ENCODE measurements at places on chromosomes 2 and 18.
A peak's percentile ranks its signal among the peaks of the same experiment; 100 is the strongest.

GRCh38 chr18:74498712-74499627, 2.8 kb downstream of the CNDP2 start:
- DNase-seq, result peak; percentile 58

DNA sequence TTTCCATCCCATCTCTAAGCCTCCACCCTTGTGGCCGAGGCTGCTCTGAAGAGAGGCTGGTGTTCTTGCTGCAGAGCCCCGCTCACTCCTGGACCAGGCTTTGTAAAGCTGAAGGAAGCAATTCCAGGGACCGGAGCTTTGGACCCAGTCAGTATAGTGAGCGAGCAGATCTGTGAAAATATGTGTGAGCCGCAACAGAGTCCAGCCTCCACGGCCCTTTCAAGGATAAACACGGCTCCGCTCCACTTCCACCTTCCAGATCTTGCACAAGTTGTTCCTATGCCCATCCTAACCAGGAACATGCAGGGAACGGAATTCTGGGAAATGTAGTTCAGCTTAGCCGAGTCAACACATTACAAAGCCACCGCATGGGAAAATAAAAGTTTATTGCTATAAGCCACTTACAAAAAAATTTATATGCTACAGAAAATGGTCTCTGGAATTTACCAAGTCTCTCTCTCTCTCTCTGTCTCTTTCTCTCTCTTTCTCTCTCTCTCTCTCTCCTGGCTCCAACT, 151.7 kb upstream of the ZNF521 start:
- no peak for DNase-seq

DNA sequence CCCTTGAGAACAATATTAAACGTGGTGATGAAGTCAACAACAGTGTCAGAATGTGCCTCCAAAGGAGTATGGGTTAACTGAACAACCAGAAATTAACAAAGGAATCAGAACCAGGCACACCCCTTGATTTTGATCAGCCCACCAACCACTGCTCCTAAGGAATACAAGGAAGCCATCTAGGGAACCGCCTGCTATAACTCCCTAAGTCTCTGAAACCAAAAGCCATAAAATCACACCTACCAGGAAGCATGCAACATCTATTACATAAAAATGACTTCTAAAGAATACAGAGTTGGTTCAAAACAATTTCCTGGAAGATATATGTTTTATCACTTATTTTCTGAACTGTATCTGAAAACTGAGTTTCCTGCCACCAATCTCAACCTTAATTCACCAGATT, 360.0 kb downstream of the EPHA4 start:
- DNase-seq, result no peak

DNA sequence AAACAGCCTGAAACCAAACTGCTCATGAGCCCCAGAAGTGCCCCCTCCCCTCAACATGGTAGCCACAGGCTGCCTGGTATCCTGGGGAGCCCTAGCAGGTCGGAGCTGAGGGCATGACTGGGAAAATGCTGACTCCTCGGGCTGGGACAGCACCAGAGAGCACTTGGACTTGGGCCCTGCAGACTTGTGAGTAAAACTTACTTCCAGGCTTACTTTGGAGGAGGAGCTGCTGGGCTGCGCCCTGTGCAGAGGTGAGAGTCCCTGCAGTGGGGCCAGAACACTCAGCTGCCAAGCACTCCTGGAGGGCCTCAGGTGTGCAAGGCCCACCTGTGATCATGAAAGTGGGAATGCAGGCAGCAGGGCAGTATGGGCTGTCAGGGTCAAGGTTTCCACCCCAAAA, 119.4 kb downstream of the SEPTIN10 start:
- DNase-seq, result no peak

DNA sequence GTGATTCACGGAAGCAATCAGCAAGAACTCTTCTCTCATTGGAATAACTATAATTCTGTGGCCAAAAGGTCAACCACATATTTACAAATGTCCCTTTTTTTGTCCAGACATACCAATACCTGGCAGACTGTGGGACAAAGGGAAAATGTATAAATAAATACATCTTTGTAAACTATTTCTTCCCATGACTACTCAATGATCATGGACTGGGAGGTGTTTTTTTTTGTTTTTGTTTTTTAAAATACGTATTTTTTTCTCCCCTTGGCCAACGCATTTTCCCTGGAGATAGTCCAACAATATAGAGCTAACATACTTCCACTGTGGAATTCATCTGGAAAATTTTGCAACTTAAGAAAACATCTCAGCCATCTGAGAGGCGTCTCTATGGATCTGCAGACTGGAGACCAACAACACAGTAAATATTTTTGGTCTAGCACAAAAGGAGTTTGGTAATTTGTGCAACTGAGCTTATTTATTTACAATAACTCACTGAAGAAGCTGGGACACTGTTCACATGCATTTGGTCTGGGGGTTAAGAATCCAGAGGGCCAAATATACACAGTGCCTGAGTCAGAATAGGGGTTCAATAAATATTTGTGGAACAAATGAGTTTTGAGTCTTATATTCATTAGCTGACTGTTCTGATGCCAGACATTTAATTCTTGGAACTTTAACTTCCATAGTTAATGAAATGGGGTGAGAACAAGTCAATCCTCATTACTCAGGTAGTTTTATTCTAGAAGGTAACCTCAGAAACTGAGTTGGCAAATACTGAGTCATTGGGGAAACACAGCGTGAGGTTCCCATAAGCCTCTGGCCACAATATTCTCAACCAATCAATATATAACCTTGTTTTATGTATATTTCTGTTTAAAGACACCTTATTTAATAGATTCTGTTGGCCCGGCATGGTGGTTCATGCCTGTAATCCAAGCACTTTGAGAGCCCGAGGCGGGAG, 36.2 kb downstream of the CCBE1 start:
- DNase-seq, result no peak

DNA sequence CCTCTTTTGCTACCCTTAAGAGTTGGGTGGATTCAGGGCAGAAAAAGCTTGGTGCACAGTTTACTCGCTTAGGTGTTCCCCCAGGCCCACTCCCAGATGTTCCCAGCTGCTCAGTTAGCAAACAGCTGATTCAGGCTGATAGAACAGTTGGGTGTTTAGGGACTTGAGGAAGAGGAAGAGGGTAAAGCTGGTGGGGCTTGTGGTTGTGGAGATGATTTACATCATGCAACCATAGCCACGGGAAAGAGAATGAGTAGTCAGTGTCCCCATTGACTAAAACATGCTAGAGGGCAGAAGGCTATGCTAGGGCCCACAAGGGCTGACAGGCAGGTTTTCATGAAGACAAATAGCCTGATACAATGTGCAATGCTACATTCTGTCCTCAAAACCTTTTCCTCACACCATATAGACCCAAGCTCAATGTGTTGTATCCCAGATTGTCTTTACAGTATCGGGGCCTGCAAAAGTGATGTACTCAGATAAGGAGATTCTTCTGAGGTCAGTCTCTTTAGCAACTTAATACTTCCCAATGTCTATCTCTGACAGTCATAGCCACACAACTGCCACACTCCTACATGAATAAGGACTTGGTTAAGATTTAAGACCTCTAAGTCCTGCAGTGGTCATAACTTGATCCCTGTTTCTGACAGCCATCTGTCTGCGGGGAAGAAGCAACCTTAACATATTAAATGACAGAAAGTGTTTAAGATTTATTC, 15.6 kb downstream of the COLEC12 start:
- no peak for DNase-seq

DNA sequence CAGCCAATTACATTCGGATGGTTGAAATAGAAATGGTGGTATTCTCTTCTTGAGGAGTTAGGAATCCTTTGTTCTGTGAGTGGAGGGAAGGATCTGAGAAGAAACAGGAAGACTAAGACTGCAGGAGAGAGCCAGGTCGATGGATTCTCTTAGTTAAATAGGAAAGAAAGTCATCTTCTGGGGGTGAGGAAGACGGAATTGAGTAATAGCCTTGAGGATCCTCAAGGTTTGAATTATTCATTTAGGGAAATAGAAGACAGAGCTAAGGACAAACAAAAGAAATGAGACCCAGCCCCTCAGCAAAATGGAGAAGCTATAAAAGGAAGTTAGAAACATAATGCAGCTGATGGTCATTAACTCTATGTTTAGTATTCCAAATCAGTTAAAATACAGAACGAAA, 1.8 kb downstream of the LAPTM4A start:
- no peak for DNase-seq

GRCh38 chr2:144582651-144583380, 62.9 kb upstream of the ZEB2 start:
- DNase-seq, result no peak

- no peak for DNase-seq
These were observed 17.1 kb upstream of the ZNF236 start for GRCh38 chr18:76805221-76805620.

DNA sequence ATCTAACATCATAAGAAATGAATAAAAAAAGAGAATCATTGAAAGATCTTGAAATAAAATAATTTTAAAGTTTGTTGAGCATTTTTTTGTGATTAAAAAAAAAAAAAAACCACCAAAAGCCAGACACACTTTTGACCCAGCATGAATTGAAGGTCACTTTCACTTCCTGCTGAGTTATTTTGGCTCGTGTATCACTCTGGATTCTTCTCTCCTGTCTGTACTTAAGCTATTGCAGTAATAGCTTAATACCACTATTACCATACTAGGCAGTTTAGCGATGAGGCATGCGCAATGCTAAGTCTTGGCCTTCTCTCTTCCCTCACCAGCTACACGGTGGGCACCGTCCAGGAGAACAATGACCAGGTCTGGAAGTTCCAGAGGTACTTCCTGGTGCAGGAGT, 54.5 kb upstream of the SPP2 start:
- DNase-seq, result no peak

GRCh38 chr2:239834143-239834542, 191.0 kb downstream of the NDUFA10 start:
- no peak for DNase-seq

DNA sequence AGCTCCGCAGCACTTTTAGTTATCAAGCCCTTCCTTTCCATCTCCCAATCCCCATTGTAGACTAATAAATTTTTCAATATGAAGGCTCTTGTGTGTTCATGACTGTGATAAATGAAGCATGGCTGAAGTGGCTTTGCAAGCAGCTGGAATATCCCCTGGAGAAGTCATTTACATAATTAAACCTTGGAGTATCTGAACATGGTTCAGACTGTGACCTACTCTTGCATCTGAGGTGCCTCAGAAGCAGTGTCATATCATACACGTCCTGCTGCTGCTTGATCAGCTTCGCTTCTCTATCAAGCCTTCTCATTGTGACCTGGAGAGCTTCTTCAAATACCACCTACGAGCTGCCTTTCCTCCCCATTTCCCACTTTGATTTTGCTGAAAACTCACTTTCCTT, 48.4 kb upstream of the ZNF397 start:
- no peak for DNase-seq

- no peak for DNase-seq
These were observed 25.6 kb downstream of the MRPL33 start for GRCh38 chr2:27796791-27797765.

- DNase-seq, result no peak
These were observed 1.3 kb upstream of the ITPRID2 start for GRCh38 chr2:181890271-181890670.

DNA sequence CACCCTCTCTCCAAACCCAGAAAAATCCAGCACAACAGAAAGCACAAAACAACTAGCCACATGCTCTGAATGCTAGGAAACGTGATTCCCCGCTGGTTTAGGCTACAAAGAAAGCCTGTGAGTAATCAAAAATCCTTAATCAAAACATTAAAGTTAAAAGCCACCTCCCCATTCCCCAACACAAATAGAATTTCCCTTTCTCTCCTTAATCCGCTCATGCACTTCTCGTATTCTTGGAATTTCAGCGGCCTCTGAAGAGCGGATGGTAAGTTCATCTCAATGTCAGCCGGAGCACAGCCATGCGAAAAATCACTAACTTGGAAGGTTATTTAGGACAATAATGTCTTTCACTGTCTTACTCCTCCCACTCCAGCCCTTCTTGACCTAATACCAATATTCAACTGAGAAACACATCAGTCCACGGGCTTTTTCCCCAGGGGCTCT, 126.7 kb downstream of the OSBPL1A start:
- DNase-seq, result no peak
